ENCODE measurements at places on chromosomes 4 and X.

DNA sequence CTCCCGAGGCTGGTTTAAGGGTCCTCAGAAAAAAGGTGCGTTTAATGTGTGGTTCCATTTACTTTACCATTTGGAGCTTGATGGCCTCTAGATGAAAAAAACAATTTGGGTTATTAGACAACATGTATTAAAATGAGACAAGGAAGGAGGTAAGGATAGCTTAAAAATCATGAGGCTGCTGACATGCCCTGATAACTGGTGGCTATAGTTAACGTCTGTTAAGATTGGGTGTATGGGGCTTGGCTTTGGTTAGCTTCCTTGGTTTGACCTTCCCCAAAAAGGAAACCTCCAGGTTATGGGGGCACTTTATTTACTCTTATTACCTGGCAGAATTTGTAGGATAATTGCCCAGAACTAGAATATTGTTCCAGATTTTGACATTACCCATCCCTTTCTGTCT, 51.5 kb downstream of the HMGB2 start:
- DNase-seq: no peak

GRCh38 chr4:129335276-129335675, 239.3 kb downstream of the C4orf33 start:
- DNase-seq: no peak

DNA sequence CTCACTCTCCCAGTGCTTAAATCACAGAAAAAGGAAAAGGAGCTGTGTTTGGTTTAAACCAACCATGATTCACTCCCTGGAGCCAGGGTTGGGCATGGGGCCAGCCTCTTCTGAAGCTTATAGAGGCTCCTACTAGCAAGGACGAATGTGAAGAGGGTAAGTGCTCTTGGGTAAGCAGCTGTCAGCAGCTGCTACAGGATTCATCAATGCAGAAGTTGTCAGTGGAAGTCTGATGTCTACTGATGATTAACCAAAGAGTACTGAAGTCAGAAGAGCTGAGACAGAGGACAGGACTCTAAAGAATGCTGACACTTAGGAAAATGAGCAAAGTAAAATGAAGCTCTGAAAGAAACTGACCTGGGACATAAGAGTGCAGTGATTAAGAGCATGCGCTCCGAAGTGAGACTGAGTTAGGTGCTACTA, 32.7 kb upstream of the JADE1 start:
- peak; percentile 97 for DNase-seq

DNA sequence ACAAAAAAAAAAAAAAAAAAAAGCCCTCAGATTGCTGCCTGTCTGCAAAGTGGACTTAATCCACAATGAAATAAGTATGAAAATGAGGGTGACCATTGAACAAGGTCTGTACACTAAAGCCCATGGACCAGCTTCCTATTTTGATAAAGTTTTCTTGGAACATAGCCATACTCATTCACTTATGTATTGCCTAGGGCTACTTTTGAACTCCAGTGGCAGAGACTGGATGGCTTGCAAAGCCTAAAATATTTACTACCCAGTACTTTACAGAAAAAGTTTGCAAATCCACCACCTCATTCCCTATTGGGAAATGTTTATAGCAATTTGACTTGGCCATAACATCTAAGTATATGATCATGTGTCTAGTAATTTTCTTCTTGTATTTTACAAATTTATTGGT, 481.7 kb downstream of the NAF1 start:
- DNase-seq: no peak

DNA sequence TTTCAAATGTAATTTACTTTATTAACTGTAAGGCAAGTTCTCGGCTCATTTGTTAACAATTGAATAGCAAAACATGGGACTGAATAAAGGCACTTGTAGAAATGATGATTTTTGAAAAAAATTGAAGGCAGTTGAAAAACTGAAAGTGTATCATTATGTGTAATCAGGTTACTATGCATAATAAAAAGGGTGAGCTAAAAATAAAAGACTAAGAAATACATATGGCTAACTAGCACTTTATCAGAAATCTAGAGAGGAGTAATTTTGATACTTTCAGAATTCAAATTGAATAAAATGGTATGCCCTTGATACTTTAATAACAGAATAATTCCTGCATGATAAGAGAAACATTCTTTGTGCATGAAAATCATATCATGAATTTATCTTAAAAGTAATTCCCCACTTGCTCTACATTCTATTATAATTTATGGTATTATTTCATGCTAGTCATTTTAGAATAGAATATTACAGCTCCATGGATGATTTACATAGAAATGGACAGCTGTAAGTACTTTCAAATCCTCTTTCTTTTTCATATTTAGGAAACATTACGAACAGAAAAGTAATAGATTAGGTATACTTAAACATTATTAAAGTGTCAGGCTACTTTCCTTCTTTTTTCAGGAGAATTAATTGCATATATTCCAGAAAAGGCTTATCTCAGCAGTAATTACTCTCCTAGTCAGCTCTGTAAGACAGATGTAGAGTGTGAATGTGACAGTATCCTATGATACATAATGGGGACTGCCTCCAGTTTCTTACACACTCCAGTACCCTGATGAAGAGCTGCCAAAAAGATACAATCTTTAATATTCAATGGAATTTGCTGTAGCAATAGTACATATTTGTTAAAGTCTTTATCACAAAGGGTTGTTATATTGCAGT, 697.3 kb downstream of the CCSER1 start:
- DNase-seq: no peak

DNA sequence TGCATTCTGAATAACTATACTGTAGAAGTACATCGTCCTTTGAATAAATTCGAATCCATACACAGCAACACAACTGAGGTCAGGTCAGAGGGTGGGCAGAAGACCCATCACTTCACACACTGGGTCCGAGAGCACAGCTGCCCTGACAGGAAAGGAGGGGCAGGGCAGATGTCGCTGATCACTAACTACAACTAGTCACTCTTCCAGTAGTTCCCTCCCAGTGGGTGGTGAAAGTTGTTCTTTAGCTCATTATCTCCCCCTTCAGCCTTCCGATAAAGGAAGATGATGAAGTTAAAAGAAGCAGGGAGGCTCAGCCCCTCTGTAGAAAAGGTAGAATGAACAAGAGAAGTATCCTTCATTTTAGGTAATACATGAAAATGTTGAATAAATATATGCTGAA, 278.9 kb downstream of the INPP4B start:
- DNase-seq: no peak

DNA sequence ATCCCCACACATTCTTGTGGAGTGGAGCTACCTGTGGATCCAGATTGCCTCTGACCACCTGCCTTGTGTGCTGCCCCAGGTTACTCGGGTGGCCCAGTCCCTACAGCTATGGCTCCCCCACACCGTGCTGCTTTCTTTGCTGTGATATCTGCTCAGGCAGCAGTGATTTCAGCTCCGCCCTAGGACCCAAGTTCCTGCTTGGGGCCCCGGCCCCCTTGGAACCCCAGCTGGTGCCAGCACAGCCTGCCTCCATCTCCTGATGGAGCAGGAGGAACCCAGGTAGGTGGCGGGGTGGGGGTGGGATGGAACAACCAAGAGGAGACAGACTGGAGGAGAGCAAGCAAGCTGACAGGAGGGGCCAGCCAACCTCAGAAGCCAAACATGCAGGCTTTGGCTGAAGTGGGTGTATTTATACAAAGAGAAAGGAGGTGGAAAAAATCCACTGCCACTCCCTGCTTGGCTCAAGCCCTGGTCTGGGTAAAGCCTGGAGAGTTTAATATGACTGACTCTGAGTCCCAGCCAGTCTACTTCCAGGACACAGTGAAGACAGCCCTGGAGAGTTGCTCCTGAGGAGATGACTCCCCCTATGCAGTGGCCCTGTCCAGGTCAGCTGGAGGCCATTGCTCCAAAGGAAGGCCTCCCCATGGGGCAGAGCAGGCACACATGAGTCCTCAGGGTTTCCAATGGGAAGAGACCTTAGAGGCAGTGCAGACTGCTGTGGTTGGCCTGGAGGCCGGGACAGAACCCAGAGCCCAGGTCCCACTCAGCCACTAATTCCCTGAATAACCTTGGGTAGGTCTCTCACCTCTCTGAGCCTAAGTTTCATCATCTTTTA, 197.1 kb upstream of the MAMLD1 start:
- DNase-seq: no peak

All from fibroblast of skin of left biceps (primary cell).